ENCODE measurements at places on chromosomes 3 and 15.
A peak's percentile ranks its signal among the peaks of the same experiment; 100 is the strongest.

GRCh38 chr3:42195879-42196330 lies 70.1 kb downstream of the CCK start:
- DNase-seq, result no peak

GRCh38 chr3:160796813-160797164 lies 40.8 kb downstream of the PPM1L start:
- no peak for DNase-seq

DNA sequence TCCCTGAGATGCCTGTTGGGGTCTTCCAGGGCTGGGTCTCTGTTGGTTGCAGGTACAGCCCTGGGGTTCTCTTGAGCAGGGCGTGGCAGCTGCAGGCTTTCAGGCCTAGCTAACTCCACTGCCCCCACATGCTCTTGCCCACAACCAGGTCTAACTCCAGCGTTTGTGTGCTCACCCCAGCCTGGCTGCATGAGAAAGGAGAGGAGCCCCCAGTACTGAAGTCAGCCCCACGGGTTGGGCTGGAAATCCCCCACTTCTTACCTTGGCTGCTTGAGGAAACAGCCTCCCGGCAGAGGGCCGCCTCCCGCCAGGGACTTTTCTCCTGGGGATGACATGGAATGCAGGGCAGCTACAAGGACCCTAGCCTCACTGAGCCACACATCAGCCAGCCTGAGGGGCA lies 16.7 kb upstream of the DLL4 start:
- no peak for DNase-seq

- no peak for DNase-seq
These were observed 113.7 kb upstream of the AADACL2 start for GRCh38 chr3:151620071-151620470.

GRCh38 chr3:169295126-169295525 lies 368.4 kb downstream of the MECOM start:
- no peak for DNase-seq

DNA sequence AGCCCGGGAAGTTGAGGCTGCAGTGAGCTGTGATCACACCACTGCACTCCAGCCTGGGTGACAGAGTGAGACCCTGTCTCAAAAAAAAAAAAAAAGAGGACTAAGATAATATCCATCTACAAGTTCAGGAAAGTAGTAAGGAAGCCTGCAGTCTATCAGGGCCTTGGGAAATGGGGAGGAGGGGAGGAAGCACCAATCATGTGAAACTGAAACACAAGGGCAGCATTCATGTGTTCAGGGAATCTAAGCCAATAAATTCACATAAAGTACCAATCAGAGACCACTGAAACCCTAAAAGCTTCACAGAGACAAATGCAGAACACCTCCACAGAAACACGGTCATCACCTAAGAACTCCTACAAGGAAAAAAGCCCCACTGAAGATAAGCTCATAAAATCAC lies 22.9 kb upstream of the HHATL start:
- DNase-seq, result no peak

DNA sequence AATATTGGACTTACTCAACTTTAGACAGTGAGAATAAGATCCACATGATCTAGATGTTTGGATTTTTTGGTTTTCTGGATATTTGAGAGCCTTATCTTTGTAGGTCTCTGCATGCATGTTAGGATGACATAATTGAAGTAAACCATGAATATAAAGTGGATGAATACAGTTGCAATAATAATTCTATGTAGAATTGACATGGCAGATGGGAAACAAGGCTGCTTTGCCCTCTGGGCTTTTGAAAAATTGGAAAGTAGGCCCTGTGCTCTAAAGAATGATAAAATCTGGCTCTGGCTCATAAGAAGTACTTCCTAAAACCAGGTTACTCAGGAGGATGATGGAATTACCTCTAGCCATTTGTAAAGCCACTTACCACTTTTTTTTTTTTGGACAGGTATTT lies 86.9 kb downstream of the ZNF609 start:
- no peak for DNase-seq

GRCh38 chr3:67037615-67038014 lies 39.5 kb downstream of the KBTBD8 start:
- DNase-seq, result no peak

GRCh38 chr15:39585871-39586301 lies 5.0 kb downstream of the THBS1 start:
- DNase-seq, result no peak

- no peak for DNase-seq
These were observed 11.7 kb downstream of the ATP6V1A start for GRCh38 chr3:113758389-113759024.

- DNase-seq, result no peak
These were observed 28.2 kb downstream of the NBEAL2 start for GRCh38 chr3:47007482-47008233.

DNA sequence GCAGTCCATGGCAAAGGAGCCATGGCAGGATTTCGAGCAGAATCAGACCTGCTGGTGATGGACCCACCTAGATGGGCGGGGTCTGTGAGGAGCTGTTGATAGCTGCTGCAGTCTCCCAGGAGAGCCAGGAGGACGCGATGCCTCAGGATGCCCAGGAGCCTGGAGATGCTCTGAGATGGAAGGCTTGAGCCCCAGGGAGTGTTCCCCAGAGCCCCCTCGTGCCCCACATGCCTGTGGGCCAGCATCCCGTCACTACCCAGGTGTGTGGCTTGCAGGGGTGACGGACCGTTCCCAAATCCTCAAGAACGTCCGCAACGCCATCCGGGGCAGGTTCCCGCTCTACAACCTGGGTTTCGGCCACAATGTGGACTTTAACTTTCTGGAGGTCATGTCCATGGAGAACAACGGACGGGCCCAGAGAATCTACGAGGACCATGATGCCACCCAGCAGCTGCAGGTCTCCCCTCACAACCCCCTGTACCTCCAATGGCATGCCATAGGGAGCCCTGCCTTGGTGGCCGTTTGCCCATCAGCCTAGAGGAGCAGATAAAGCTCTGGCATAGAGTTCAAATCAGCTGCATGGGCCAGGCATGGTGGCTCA lies 6.7 kb downstream of the ITIH1 start:
- no peak for DNase-seq

DNA sequence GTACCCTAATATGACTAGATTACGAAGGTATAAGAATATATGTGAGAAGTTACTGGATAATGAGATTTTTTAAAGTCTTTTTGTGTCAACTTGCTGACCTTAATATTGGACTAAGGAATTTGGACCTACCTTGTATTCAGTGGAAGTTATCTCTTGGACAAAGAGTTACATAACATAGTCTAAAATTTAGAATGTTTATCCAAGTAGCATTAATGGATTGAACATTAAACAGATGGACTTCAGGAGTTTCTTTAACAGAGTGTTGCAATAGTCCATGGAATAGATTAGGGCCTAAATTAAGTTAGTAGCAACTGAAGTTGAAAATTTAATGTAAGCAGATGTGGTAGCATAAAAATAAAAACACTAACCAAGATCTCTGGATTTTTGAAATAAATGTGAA lies 266.4 kb downstream of the PYDC2 start:
- no peak for DNase-seq

DNA sequence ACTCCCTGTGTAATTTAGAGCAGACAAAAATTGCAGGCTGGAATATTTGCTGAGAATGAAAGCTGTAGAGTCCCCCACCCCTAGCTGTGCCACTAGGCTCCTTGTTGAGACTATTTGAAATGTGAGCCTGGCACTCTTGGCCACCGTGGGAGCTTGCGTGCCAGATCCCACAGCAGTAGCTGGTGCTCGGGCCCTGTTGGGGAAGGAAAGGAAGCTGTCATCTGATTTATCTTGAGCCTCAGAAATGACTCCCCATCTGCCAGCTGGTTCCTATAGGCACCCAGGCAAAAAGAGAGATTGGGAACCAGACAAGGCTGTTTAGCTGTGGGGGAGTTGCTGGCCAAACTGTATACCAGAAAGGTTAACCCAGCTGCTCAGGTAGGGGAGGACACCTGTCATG lies 23.4 kb upstream of the CLEC3B start:
- no peak for DNase-seq

GRCh38 chr3:44468572-44469520 lies 8.6 kb downstream of the ZNF445 start:
- no peak for DNase-seq

- no peak for DNase-seq
These were observed 107.7 kb downstream of the THRB start for GRCh38 chr3:24387000-24387399.

- no peak for DNase-seq
These were observed 278.9 kb downstream of the KLF13 start for GRCh38 chr15:31605467-31605931.

DNA sequence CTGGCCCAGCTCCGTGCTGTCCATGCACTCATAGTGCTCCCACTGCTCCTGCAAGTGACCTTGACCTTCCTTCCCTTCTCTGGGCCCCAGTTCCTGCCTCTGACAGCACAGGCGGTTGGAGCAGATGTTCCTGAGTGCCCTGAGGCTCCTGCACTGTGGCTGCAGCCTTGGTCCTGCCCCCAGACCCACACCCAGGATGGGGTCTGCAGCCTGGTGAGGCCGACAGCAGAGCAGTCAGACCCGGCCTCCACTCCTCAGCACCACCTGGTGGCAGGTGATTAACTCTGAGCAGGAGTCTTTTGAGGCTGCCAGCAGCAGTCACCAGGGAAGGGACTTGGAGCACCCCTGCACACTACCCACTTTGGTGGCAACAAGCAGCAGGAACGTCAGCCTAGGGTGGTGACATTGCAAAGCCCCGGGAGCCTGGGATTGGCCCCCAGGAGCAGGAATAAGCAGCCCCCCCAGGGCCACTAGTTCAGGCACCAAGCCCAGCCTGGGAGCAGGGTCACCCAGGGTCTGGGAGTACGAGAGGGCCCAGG lies 64.6 kb downstream of the CYP11A1 start:
- peak; percentile 22 for DNase-seq

DNA sequence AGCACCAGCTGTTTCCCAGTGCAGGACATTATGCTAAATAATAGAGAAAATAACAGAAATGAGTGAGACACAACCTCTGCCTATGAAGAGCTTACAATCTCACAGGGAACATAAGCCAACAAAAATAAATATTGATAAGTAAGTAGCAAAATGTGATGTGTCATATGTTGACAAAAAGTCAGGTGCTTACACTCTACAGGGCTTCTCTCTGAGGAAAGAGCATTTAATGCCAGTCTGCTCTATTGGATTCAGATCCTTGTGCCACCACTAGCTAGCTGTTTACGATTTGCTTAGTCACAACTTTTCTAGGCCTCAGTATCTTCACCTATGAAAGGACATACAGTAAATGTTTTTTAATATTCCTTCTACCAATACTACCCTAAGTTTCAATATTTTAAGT lies 500.9 kb upstream of the NAALADL2 start:
- DNase-seq, result no peak

DNA sequence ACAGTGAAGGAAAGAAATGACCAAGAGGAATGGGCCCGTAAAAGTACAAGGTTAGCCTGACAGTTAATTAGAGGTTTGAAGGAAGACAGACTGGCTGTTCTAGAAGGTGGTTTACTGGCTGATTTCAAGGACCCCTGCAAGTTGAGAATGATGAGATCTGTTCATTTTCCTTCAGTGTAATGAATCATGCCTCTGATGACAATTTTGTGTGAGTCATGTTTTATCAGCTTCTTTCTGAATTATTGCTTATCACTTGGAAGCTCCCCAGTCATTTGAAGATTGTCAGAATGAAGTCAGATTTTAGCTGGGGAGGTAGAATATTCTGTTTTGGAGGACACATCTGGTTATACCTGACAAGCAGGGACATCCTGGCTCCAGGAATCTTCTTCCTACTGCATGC lies 50.6 kb downstream of the DRD3 start:
- no peak for DNase-seq

DNA sequence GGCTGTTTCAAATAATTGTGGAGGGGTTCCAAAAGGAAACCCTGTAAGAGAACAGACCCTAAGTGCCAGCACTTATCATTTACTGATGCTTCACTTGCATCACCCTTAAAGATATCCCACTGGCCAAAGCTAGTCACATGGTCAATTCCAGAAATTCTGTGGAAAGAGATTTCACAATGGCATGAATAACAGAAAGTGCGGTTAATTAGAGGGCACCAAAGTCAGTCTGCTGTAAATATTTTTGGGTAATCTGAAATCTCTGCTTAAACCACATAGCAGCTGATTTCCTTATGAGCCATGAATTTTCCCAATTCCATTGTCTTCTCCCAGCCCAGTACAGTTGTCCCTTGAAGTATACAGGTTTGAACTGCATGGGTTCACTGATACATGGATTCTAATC lies 346.1 kb downstream of the SI start:
- no peak for DNase-seq

GRCh38 chr3:124885466-124886167 lies 1.5 kb downstream of the ITGB5 start:
- no peak for DNase-seq

DNA sequence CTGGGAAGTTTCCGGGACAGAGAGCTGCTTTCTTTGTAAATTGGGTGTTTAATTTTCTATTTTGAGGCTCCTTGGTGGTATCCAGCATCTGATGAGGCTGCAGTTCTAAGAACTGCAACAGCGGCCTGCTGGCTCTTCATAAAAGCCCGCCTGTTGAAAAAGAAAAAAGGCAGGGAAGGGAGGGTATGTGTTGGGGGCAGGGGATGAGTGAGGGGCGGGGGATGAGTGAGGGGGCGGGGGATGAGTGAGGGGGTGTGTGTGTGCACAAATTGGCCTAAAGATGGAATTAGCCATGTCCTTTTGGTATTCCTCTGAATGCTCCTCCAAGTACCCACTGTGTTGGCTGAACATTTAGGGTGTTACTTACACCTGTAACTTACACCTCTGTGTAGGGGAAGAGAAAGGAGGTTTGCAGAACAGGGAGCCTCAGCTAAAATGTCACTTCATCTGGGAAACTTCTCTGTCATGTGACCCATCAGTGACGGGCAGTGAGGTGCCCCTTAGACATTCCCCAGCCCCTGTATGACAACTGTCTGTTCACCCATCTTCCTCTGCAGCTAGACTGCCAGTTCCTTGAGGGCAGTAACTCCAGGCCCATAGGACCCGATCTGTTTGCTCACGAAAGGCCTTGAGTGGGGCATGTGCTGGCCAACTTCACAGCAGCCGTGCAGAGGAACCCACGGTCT lies 57.6 kb downstream of the LRIG1 start:
- DNase-seq, result no peak

GRCh38 chr3:4222574-4223175 lies 80.5 kb upstream of the SETMAR start:
- no peak for DNase-seq

DNA sequence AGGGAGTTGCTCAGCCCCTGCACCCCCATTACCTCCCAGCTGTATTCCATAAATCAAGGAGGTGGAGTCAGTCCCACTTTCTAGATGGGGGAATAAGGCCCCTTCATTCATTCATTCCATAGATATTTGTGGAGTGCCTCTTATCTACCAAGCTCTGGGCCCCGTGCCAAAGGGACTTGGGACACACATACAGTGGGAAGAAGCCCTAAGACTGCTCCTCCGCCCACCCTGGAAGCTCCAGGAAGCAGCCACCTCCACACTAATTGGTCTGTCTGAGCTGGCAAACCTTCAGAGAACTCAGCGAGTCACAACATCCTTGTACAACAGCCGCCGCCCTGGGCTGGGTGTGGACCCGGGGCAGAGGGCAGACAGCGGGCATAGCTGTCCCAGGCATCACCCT lies 6.4 kb downstream of the STRA6 start:
- no peak for DNase-seq

All from activated CD4-positive, alpha-beta T cell treated with anti-CD3 and anti-CD28 coated beads, Interleukin-2, amount 50 U/mL, for 4 hours (primary cell).